ENCODE measurements at places on chromosomes 13 and 19.

DNA sequence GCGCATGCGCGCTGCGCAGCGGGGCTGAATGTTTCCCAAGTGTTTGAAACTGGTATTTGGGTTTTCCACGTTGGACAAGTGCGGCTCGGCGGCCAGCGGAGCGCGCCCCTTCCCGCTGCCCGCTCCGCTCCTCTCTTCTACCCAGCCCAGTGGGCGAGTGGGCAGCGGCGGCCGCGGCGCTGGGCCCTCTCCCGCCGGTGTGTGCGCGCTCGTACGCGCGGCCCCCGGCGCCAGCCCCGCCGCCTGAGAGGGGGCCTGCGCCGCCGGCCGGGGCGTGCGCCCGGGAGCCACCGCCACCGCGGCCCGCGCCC is at the start of gene ING1:
Gene ING1 (plus strand): TSS at position 59 of the 311 bp plus-strand sequence. CDS start 450 bp downstream, outside the sequence.
- no peak for DNase-seq

- no peak for DNase-seq
These were observed 212.8 kb downstream of the ENOX1 start for GRCh38 chr13:43573802-43574514.

GRCh38 chr19:10748927-10749434 is 31.1 kb downstream of the DNM2 start:
- DNase-seq: no peak

DNA sequence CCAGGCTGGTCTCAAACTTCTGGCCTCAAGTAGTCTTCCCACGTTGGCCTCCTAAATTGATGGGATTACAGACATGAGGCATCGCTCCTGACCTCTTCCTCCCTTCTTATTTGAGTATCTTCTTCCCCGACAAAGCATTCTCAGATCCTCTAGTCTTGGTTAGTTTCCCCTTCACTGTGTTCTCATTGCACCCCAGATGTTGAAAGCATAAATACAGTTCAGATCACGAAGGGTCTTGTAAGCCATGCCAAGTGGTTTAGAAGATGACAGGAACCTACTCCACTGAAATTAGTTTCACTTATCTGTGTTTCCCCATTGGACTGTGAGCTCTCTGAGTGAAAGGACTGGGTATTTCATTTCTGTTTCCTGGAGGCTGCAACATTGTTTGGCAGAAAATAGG is 100.7 kb downstream of the DGKH start:
- no peak for DNase-seq

DNA sequence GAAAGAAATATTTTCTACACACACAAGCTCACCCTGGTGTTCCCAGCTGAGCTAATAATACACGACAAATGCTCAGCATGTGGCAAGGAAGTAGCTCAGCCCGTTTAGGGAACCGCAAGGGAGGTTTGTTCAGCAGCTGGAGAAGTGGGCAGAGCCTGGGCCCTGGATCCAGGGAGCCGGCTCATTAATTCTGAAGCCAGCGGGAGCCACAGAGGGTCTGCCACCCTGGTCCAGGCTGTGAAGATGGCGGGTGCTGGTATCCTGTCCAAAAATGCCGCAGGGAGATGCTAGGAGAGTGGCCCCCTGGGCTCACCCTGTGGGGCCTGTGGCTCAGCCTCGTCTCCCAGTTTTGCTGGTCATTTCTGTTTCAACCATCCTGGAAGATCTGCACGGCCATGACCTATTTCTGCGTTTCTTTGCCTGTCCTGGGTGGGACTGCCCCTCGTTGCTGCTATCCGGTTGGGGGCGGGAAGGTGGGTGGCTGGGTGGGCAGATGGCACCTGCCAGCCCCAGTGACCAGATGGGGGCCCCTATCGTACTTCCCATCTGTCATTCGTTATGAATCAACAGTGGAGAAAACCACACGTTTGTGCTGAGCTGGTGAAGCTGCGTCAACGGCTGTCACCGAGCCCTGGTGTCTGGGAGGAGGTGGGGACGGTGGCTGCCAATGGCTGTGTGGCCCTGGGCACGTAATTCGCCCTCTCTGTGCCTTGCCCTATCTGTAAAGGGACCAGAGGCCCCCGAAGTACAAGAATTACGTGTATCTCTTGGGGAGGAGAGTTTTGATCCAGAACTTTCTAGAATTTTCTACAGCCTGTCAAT is 2.7 kb upstream of the GNA15 start:
- no peak for DNase-seq

DNA sequence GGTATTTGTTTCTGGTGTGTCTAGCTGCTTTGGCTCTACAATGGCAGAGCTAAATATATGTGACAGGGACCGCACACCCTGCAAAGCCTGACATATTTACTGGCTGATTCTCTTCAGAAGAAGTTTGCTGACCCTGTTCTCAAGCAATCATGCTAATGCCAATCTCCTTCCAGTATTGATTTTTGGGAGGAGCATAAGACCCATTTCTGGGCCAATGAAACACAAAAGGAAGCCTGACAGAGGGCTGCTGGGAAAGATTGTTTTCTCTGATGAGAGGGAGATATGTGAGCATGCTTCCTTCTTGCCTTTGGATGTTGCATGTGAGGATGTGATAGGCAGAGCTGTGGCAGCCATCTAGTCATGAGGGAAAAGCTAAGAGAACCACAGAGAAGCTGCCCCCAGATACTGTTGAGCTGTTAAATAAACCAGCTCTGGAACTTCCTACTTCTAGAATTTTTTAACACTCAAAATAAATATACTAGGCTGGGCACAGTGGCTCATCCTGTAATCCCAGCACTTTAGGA is 31.4 kb upstream of the TPTE2 start:
- no peak for DNase-seq

GRCh38 chr19:41696402-41697197 is 8.5 kb upstream of the CEACAM7 start:
- DNase-seq: no peak

DNA sequence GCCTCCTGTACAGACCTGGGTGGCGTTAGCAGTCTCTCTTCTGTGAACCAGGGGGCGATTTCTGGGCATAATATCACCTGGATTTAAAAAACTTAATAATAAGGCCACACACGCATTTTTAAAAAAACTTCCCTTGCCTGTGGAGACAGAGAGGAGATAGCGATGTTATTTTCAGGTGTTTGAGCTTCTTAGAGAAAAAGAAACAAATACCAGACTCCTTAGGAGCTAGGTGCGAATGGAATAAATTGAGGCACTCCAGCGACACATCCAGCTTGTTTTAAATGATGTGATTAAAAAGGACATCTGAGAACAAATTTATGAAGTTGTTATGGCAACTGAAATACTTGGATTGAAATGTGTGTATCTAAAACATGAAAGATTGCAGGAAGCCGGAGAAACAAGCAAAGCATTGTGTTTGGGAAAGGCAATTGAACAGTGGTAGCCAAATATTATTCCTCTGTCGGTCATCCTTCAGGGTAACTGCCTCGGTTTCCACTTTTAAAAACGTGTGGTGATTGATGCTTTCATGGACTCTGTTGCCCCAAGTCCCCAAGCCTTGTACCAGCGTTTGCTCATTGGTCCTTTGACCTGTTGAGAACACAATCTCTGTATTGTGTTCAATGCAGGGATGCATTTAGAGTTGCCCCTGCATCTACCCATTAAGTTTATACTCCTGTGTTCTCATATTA is 158.7 kb downstream of the TM9SF2 start:
- peak; percentile 27 for DNase-seq

- DNase-seq: no peak
These were observed 13.4 kb upstream of the SYT5 start for GRCh38 chr19:55193481-55193880.

DNA sequence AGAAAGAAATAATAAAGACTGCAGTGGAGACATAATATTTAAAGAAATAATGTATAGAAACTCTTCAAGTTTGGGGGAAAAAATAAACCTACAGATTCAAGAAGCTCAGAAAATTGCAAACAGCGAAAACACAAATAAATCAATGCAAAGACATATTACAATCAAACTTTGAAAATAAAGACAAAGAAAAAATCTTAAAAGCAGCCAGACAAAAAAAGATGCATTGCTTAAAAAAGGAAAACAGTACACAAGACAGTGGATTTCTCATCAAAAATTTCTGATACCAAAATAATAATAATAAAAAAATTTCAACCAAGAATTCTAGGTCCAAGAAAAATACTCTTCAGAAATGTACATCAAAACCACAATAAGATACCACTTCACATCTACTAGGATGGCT is 681.0 kb downstream of the UQCRFS1 start:
- DNase-seq: no peak

DNA sequence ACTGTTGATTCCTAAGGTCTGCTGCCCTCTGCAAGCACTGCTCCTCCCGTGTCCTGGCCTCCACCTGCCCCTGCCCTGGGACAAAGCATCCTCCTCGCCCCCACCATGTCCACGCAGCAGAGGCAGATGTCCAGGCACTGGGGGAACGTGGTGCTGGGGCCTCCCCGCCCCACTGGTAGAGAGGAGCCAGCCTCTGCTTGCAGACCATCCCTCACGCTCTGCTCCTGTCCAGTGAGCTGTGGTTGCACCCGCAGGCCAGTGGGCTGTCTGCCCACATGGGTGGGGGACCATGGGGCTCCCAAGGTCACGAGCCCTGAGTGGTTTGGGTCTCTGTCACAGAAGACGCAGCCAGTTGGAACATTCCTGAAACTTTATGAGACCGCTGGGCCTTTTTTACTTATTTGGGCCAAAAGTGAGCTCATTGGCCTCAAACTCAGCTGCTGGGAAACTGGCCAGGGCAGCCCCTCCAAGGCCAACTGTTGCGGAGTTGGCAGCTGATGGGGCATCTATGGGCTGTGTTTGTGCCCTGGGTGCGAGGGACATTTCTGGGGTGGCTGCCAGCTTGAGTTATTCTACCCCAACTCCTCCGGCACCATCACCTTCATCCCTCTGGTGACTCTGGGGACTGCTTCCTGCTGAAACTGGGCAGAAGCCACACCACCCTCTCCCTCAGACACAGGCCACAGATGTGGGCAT is 64.8 kb upstream of the F7 start:
- no peak for DNase-seq

DNA sequence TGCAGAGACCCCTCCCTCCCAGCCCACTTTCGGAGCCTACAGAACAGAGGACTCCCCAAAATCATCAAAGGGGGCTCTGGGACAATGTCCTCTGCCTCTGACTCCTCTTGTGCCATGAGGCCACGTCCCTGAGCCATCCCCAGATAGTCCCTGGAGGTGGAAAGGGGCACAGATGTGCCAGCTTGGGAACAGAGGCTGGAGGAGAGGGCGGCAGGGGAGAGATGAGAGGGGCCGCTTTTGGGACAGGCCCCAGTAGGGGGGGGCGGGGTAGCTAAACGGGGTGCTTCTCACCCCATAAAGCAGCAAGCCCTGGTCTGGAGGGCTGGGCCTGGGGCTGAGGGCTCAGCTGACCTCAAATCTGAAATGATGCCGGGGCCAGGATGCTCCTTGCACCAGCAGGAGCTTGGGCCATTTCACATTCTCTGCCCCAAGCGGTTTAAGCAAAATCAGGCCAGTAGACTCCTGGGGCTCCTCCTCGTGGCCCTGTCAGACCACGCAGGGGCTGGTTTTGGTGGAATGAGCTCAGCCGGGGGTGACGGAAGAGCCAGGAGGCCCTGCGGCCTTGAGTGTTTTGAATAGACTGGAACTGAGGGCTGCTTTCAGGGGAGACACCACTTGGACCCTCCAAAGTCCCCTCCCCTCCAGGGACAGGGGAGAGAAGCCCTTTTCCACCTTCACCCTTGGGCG is 27.1 kb downstream of the ONECUT3 start:
- DNase-seq: no peak

DNA sequence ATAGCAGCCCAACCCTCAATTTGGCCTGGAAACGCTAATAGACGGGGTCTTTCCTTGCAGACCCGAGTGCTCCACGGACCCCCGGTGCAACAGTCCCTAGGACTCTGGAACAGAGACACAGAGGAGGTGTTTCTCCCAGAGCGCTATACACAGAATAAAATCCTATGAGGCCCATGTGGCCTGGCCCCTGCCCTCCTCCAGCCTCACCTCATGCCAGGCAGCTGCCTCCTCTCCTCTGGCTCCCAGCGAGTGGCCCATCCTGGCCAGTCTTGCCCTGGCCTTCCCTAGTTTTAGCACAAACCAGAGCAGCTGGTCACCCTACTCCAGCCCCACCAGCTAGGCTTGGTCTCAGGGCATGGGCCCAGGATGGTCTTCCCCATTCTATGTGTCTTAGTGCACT is 20.3 kb downstream of the POP4 start:
- no peak for DNase-seq

DNA sequence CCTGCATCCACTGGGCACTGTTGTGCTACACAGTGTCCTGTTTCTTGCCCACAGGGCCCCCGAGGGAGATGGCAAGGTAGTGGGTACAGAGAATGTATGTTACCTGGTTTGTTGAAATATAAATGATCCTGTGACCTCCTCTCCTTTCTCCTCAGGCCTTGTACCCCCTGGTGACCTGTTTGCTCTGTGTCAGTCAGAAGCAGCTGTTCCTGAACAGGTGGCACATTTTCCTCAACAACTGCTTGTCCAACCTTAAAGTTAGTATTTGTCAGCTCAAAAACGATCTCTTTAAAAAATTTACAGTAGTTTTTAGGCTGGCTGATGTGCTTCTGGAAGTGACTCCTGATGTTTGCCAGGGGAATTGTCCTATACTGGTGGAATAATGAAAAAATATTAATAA is 105.1 kb downstream of the FRY start:
- no peak for DNase-seq

DNA sequence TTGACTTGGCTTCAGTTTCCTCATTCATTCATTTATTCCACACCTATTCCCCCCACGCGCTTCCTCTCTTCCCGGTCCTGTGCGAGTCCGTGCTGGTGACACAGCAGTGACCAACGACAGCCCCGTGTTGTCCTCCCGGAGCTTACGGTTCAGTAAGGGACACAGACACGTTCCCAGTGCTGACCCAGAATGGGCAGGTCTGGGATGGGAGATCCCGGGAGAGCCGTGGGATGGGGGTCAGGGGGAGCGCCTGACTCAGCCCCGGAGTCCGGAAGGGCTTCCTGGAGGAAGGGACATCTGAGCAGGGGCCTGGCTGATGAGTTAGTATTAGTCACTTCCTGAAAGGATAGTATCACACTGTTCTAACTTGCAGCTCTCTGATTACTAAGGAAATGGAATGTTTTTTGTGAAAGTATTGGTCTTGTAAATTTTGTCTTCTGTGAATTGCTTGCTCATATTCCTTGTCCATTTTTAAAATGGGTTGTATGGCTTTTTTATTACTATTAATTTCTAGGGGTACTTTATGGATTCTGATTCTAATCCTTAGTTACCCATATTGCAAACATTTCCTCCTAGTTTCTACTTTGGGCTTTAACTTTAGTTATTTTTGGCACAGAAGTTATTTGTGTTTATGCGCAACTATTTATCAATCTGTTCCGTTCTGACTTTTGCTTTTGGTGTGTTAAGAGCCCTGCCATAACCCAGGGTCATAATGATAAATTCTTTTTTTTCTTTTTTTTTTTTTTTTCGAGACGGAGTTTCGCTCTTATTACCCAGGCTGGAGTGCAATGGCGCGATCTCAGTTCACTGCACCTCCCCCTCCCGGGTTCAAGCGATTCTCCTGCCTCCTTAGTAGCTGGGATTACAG is 708 bp upstream of the ERCC1 start:
- peak; percentile 76 for DNase-seq

All from H1 (cell line).